ENCODE measurements at places on chromosomes 7 and 10.

GRCh38 chr10:6458814-6459213 is 121.3 kb downstream of the PRKCQ start:
- no peak for DNase-seq

GRCh38 chr7:129492391-129492790 is 9.9 kb upstream of the SMKR1 start:
- no peak for DNase-seq

- no peak for DNase-seq
Measured at GRCh38 chr10:63205421-63205820, 72.3 kb downstream of the NRBF2 start.

DNA sequence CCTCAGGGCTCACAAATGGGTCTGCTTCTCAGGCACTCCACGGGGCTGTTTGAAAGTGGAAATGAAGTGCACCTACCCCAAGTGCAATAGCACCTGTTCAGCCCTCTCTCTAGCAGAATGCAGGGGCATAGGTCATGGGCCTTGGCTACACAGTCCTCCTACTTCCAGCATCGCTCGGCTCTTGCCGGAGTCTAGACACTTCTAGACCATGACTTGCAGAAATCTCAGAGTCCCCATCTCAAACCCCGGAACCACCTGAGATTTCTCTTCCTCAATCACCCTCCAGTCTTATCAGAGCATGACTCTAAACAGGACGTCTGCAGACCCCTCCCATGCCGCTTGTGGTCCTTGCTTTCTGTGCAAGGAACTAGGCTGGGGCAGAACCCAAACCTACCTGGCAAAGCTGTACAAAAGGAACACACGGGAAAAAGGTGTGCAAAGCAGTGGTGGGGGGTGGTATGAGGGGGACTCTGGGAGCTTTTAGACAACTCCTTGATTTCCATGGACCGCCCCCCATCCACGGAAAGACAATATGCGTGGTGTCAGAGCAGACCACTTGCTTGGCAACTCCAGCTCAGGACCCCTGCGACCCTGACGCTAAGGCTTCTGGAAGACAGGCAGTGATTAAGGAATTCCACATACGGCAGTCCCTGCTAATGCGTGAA is 13.8 kb downstream of the TMEM273 start:
- no peak for DNase-seq

- DNase-seq, result no peak
Measured at GRCh38 chr7:139854803-139855497, 25.9 kb downstream of the TBXAS1 start.

DNA sequence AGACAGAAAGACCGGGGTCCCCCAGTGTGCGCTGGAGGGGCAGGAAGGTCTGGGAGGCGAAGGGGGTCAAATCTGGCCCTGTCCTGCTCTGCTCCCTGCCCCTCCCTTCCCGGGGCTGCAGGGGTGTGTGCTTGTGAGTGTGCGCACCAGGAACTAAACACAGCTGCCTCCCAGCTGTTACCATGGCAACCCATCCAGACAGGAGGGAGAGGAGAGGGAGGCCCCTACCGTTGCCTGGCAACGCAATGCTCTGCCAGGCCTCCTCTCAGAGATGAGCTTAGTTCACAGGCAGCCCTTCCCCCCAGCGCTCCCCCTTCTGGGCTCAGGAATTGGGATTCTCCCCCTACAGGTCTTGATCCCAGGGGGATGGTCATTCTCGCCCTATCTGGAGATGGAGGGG is 6.1 kb downstream of the NYAP1 start:
- DNase-seq, result peak; percentile 91

DNA sequence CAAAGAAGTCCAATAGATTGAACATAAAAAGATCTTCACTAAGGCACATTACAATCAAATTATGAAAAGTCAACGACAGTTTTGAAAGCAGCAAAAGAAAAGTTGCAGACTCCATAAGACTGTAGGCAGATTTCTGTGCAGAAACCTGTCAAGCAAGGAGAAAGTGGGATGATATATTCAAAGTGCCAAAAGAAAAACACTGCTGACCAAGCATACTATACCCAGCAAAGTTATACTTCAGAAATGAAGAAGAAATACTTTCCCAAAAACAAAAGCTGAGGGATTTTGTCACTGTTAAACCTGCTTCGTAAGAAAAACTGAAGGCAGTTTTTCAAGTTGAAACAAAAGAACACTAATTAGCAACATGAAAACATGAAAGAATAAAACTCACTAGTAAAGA is 145.5 kb downstream of the ZEB1 start:
- no peak for DNase-seq

DNA sequence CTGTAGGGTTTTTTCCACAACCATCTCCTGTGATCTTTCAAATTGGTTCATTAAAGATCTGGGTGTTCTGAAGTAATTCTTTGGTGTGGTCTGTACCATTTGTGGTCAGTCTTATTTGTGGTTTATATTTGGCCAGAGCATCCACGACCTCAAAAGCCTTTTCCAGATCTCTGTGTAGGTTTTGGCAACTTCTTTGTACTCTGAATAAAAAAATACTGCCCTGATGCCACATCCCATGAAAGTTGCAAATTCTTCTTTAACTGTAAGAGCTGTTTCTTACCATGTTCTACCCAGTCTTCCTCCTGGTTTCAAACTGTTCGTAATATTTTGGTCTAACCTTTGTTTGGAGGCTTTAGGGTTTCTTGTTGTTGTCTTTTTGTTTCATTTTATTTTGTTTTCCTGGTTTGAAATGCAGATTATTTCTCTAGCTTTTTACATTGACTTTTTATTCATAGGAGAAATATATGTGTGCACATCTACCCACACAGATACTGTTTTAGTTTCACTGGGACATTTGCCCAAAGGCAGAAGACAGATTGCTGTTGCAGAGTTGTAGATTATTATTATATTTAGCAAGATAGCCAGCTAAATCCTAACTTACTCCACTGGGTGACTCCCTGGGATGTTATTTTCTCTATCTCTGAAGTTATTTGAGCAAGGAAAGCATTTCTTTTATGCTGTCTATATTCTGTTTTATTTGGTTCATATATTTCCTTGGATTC is 123.2 kb upstream of the SAMD8 start:
- peak; percentile 74 for DNase-seq

DNA sequence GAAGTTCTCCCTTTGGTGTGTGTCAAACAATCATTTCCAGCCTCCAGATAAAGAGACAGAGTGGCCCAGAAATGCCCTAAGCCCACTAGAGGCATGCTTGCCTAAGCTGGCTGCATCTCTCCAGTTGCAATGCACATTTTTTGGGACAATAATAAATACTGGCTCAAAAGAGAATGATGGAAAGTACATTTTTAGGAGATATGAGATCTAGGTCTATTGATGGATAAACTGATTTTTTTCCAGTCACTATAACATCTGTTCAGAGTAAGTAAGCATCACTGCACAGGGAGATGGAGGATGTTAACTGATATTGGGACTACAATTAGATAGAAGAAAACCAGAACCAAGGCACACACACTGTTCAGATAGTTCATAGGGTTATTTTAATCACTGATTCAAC is 553.0 kb downstream of the GRM8 start:
- DNase-seq, result no peak

DNA sequence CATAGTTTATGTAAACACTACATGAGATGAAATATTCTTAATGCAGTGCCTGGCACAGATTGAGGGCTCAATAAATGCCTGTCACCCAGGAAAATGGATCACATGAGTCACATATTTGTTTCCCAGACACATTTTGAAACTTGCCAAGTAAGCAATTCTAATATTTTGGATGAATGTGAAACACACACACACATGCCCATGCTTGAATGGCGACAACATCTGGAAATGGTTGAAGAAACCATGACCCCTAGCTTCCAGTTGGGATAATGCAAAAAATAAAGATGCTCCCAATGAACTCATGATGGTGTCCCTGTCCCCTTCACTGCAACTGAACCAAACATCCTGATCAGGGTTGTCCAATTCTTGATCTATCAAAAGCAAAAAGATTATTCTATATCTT is 797.3 kb downstream of the XPNPEP1 start:
- DNase-seq, result no peak

GRCh38 chr10:14407567-14407966 is 76.8 kb upstream of the FRMD4A start:
- peak; percentile 17 for DNase-seq

- no peak for DNase-seq
Measured at GRCh38 chr7:45650404-45651394, 76.5 kb downstream of the ADCY1 start.

- DNase-seq, result no peak
Measured at GRCh38 chr7:41315764-41316163, 387.1 kb downstream of the INHBA start.

- DNase-seq, result no peak
Measured at GRCh38 chr10:59905731-59906416, 482 bp downstream of the CCDC6 start.

DNA sequence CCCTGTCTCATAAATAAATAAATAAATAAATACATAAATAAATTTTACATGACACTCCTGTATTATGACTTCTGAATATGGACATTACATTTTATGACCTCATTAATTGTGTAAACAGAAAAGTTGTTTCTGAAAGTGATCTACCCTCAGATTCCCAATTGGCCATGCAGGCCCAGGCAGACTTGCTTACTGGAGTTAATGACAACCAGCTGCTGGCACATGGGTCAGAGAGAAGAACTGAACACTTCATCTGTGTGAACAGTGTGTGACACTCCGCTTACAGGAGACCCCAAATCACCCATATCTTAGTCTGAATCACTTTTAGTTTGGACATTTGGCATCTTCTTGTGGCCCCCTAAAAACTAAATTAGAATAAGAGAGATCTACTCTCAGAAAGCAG is 31.4 kb downstream of the PARP12 start:
- DNase-seq, result no peak

All from astrocyte of the spinal cord (primary cell).